ENCODE measurements at places on chromosomes 7 and 10.

DNA sequence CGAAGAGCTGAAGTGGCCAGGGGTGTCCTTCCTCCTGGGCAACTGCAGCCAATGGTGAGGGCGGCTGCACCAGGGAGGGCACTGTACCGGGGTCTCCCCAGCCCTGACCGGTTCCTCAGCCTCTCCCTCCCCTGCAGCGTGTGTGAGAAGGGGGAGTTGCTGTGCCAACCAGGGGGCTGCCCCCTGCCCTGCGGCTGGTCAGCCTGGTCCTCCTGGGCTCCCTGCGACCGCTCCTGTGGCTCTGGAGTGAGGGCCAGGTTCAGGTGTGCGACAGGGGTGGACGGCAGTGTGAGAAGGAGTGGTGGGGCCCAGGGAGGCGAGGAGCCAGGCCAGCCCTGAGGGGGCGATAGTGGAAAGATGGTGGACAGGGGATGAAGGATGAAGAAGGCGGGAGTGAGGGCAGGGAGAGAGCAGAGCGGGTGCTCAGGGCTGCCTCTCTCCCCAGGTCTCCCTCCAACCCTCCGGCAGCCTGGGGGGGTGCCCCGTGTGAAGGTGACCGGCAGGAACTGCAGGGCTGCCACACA lies 30.2 kb upstream of the ZNF467 start:
- DNase-seq: no peak

- no peak for DNase-seq
These were observed 502.8 kb downstream of the GLRX3 start for GRCh38 chr10:130638991-130639390.

DNA sequence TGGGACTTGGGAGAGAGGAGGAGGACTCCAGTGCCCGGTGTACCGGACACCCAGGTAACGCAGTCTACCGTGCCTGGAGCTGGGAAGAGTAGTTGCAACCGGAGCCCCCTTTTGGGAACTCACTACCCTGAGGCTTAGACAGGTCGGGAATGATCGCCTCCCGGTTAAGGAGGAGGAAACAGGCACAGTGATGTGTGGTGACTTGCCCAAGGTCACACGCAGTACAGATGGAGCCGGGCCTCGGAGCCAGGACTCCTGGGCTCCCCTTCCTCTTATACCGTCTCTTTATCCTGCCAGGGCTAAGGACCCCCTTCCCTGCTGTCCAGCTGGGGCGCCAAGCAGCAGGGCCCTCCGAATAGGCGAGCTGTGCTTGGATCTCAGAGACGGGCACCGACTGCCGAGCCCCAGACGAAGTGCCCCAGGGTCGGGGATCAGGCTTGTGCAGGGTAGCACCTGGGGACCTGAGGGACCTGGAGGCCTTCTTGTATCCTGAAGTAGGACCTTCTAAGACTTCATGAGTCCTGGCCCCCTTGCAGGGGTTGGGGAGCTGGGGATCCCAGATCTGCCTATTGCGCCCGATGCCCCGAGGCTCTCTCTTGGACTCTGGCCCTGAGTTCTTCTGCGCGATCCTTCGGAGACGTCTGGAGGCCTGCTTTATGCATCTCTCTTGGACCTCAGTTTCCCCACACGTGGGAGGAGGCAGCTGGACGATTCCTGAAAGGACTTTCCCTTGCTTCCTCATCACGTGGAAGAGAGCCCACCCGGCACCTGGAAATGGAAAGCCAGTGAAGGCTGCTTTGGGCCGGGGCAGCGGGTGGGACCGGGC lies 767 bp upstream of the CYP26A1 start:
- no peak for DNase-seq

GRCh38 chr10:27464993-27465392 lies 39.1 kb upstream of the RAB18 start:
- no peak for DNase-seq

DNA sequence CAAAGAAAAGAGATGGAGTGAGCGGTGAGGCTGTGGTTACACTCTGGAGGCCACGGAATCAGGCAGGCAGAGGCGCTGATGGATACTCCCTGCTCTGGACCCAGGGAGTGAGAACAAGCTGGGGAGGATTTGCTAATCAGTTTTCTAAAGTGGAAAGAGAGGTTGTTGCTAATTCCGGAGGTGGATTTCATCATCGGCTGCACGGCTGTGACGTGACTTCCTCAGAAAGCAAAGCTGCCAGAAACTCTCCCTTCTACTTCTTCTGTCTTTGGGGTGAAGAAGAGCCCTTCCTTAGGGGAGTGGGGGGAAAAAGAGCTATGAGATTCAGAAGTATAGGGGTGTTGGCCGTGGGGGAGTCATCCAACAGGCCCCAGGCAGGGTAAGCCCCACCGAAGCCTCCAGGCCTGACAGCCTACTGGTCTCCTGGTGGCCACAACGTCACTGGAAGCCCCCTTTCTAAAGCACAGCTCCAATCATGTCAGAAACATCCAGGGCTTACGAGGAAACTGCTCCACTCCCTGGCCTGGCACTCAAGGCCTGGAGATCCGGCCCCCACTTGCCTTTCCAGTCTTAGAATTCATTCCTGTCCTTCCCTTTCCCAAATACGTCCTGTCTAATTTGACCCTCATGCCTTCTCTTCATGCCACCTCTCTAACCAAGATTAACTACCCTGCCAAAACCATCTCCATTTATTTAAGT lies 114.5 kb downstream of the HIP1 start:
- DNase-seq: no peak

DNA sequence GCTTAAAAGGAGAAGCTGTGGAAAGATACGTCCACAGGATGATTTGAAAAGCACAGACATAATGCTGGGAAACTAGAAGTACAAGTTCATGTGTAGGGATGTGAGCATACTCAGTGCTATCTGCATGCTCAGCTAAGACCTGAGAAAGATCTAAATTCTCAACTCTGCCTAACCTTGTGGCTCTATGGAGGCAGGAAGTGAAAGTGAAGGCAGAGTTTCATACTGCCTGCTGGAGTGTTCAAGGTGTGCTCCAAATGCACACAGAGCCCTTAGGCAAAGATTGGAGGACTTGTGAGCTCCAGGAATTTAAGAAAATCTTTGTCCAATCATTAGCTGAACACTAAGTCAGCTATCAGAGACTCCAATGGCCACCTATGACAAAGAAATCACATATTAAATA lies 190.9 kb downstream of the RNLS start:
- no peak for DNase-seq

GRCh38 chr7:41917-42565 lies 150.3 kb upstream of the FAM20C start:
- no peak for DNase-seq

- DNase-seq: no peak
These were observed 6.7 kb upstream of the KLRG2 start for GRCh38 chr7:139490130-139490529.
